ENCODE measurements at places on chromosomes 1 and 21.

GRCh38 chr1:95252422-95252821, 18.4 kb downstream of the RWDD3 start:
- DNase-seq, result no peak

DNA sequence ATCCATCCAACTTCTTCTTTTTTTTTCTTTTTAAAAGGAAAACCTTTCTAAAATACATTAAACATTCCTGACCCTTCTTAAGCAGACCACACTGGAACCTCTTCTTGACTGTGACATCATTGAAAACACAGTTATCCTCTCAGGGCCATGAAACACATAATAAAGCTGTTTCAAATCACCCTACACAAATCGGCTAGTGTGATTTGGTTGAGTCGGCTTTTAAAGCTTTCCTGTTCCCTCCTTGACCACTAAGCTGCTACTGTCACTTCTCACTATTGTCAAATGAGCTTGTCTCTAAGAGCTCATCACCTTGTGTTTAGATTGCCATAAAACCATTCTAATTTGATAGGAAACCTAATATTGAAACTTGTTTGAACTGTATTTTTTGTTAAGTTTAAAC, 5.9 kb downstream of the USP24 start:
- no peak for DNase-seq

- no peak for DNase-seq
Observed at GRCh38 chr1:53104289-53104913, 38.0 kb downstream of the SLC1A7 start.

GRCh38 chr1:57483954-57484353, 60.1 kb upstream of the DAB1 start:
- no peak for DNase-seq

DNA sequence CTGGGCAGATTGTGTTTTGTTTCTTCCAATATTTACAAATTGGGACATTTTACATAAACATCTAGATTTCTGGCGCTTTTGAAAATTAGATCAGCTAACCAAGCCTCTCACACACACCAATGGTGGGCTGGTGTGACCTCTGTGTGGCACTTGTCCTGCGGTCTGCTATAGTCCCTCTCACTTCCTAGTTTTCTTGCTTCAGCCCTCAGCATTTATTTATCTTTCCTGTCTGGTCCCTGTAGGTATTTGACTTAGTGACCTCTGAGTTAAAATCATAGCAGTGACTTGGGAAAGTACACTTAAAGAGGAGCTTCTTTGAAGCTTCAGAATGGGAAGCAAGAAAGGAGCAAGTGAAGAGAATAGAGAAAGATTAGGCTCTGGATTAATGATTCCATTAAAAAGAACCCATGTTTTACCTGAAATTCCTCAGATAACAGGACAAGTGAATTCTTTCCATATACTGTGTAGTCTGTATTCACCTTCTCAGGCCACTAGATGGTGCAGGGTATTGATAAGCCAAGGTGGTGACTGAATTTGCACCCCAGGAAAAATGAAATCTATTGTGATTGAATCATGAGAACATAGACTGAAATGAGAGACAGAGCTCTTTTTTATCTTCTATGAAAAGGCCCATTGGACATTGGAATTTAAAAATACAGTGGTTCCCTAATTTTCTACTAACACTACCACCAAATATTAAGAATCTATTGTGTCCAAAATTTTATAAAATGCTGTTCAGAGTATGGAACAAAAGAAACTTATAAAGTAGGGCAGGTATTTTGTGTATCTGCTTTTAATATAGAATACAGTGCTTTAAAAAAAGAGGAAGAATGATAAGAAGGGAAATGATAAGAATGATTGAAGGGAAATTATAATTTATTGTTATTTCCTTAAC, 7.1 kb upstream of the DIPK1A start:
- DNase-seq, result peak; percentile 44

GRCh38 chr1:63848733-63849132, 74.9 kb downstream of the ROR1 start:
- no peak for DNase-seq

DNA sequence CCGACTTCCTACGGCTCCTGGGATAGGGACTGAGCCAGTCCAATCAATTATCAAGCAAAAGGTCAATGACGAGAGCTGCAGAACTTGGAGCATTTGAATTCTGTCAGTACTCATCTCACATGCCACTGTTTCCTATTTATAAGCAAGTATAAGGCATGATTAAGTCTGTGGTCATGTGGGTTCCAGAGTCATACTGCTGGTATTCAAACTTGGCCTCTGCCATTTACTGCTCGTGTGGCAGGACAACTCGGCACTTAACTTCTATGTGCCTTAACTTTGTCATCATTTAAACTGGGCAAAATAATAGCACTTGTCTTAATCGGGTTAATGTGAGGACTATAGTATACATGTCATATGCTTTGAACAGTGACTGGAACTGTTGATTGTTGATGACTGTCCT, 44.9 kb upstream of the TNFSF18 start:
- no peak for DNase-seq

DNA sequence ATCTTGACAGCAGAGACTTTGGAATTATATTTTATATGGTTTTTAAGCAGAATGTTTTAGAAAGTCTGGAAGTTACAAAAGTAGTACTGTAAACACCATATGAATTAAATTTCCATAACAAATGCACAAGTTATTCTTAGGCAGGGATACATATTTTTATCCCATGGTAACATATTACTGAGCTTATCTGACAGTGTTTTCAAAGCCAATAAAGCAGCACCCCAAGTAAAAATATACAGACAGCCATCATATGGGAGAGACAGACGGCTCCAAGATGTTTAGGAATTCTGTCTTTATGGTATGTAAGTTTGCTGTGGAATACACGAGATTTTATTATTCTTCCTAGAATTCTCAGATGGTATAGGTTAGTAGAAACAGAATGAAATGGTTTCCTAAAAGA, 12.0 kb upstream of the GNG4 start:
- no peak for DNase-seq

DNA sequence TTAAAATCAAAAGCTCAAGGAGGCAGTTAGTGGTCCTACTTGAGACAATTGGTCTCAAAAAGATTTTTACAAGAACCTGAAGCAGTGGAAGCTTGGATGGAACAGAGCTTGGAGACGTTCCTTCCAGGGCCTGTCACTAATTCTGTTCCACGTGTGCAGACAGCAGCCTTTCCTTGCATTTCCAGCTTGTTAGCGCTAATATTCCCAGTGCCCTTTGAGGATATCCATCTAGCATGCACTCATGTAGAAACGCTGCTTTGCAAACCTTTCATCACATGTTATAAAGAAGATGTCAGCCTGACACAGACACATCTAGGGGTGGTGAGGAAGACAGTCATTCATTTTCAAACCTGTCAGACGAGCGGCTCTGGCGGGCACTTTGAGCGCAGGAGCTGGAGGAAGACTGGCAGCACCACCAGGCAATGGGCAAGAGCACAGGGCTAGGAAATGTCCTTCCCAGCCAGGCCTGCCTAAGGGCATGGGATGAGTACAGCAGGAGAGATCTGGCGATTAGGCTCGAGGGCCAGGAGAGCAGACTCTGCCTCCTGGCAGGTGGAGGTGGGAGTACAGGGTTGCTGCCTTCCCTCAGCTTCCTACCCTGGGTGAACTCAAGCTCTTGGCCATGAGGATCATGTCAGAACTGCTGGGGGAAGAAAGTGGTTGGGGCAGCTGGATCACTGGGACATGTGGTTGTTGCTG, 55.5 kb downstream of the CASQ2 start:
- DNase-seq, result no peak

- peak; percentile 3 for DNase-seq
Observed at GRCh38 chr21:26148071-26148839, 22.3 kb downstream of the APP start.

GRCh38 chr1:73887412-73887811, 310.6 kb downstream of the LRRIQ3 start:
- no peak for DNase-seq

GRCh38 chr1:229024528-229025130, 246.3 kb upstream of the RAB4A start:
- DNase-seq, result no peak

DNA sequence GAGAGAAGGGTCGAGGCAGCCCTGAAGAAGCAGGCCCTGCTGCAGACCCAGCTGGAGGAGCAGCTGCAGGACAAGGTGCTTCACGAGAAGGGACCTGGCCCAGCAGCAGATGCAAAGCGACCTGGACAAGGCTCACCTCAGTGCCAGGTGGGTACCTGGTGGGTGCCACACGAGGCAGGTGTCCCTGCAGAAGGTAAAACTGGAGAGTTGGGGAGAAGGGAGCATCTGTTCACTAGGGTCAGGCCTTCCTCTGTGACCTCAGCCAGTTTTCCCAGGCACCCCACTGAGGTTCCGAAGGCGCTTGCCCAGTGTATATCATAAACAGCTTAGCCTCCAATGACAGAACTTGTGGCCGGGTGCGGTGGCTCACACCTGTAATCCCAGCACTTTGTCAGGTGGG, 5.5 kb upstream of the NBPF3 start:
- no peak for DNase-seq

DNA sequence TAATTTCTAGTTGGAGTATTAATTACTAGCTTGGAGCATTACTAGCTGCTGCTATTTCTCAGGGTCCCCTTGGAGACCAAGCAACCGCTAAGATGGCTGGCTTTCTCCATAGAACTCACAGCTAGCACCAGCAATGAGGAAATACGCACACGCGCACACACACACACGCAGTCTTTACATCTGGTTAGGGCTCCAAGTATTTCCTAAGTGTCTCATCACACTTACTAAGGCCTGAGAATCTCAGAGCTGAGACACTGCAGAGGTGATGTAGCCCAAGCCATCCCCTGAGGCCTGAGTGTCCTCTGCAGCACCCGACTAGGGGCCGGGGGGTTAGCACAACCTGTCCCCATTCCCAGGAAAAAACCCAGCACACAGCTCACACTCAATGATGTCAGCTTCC, 42.5 kb downstream of the ITPKB start:
- no peak for DNase-seq

GRCh38 chr21:25934771-25935224, 200.0 kb downstream of the GABPA start:
- no peak for DNase-seq

GRCh38 chr1:95393434-95393833, 159.4 kb downstream of the RWDD3 start:
- no peak for DNase-seq

DNA sequence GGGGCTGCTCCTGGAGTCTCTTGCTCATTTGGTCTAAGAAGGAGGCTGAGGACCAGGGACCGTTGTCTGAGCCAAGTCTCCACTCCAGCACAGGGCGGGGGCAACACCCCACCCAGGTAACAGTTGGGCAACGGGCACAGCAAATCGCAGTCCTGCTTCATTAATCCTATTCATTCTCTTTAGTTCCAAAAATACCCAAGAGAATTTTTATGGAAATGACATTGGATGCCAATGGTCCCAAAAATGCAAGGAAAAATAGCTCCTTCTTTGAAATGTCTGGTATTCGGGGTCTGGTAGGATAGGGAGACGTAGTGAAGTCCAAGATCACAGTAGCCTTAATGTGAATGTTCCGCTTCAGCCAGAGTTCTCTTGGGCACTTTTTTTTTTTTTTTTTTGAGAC, 74.0 kb downstream of the ATP5PO start:
- no peak for DNase-seq

All from central memory CD4-positive, alpha-beta T cell (primary cell).